ENCODE measurements at places on chromosomes 4 and X. TPM values are rescaled to one million over a fixed set of nuclear protein-coding genes. Genes with fewer than 3 reads are reported as not detected.

- DNase-seq: no peak
These were observed 321.0 kb downstream of the OPHN1 start for GRCh38 chrX:68112321-68112720.

PFKFB1 gene
- total RNA-seq: 0.14 TPM

DNA sequence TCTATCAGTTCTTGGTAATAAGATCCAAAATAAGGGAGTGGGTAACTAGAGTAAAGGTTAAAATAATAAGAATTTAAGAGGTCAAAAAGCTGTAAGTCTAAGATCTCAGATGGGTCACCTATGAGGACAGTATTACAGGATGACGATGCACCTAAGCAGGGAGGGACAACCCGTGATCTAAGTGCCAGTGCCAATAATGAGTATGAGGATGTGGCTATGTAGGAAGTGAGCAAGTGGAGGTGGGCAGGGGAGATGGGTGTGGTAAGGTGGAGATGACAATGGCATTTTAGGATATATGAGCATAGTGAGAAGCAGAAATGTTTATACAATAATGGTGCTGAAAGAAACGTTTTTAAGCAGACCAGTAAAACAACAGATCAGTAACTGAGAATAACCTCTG lies 19.3 kb downstream of the CCDC158 start:
- DNase-seq: no peak

- DNase-seq: no peak
These were observed 327.8 kb downstream of the NR3C2 start for GRCh38 chr4:148114436-148114835.

CCNB3 gene
- total RNA-seq: 0.34 TPM

DNA sequence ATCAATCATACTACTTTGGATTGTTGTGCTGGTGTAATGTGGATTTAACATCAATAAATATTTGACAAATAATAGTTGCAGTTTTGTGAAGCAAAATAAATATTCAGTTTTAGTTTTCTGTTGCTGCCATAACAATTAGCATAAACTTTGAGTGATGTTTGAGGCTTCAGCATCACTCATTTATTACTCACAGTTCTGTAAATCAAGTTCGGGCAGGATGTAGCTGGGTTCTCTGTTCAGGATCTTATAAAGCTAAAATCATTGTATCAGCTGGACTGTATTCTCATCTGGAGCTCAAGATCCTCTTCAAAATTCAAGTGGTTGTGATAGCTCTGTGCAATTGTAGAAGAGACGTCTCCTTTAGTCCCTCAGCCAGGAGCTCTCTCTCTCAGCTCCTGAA lies 81.7 kb downstream of the CBR4 start:
- no peak for DNase-seq

DNA sequence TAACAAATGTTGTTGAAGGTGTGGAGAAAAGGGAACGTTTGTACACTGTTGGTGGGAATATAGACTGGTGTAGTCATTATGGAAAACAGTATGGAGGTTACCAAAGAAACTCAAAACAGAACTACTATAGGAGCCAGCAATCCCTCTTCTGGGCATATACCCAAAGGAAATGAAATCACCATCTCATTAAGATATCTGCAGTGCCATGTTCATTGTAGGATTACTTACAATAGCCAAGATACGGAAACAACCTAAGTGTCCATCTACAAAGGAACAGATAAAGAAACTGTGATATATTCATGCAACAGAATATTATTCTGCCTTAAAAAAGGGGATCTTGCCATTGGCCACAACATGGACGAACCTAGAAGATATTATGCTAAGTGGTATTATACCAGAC lies 22.2 kb downstream of the APBB2 start:
- DNase-seq: no peak

- DNase-seq: peak; percentile 19
These were observed 35.8 kb downstream of the CHRDL1 start for GRCh38 chrX:110759785-110760184.

- no peak for DNase-seq
These were observed 24.3 kb upstream of the PAK3 start for GRCh38 chrX:111071542-111072277.

DNA sequence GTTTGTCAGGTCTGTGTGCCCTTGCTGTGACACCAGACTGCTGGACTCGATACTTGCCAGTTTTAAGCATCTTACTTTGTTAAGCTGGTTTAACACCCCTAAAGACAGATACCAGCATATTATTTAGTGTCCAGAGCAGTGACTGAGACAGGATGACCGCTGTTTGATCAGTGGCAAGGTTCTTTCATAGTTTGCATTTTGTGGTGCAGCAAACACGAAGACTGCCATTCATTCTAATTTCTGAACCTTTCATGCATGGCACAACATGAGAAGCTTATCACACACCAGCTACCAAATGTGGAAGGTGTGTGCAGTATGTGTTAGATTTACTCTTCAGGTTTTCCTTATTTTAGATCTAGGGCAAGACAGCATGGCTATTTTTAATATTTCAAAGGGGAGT lies 28.2 kb downstream of the JADE1 start:
- no peak for DNase-seq

GRCh38 chr4:12186526-12186925 lies 757.8 kb upstream of the HS3ST1 start:
- no peak for DNase-seq

ENPEP gene
- total RNA-seq: 4.6 TPM

TNIP2 gene
- total RNA-seq: 76.8 TPM

GRCh38 chrX:265502-265901 lies 15.7 kb upstream of the PLCXD1 start:
- DNase-seq: no peak

- DNase-seq: no peak
These were observed 162.4 kb upstream of the PRDX4 start for GRCh38 chrX:23504895-23505294.

DNA sequence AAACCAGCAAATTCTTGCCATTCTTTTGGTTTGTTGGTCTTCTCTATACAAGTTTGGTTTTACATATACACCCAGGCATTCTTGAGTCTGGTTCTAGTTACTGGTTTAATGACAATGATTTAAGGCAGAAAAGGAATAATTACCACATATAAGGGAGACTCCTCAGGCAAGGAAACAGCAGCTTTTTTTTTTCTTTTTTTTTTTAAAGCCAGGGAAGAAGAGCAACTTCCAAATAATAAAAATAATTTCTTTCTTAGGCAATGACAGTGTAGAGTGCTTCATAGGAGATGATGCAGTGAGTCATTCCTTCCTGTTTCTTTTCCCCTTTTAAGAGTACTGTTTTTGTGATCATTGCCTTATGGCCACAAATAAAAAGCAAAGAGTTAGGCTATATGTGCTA lies 289.7 kb downstream of the DKK2 start:
- no peak for DNase-seq

DNA sequence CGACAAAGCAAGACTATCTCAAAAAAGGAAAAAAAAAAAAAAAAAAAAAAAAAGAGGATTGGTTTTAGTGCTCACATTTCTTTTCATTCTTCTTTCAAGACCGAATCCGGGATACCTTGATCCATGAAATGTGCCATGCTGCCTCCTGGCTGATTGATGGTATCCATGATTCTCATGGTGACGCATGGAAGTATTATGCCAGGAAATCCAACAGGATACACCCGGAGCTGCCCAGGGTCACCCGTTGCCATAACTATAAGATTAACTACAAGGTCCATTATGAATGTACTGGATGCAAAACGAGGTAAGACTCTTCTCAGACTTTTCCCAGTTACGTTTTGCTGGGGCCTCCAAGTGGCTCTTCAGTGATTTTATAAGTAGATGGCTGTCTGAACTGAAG lies 6.1 kb downstream of the CXCR3 start:
- DNase-seq: no peak

PPP3CA gene
- 24.6 TPM for total RNA-seq

DNA sequence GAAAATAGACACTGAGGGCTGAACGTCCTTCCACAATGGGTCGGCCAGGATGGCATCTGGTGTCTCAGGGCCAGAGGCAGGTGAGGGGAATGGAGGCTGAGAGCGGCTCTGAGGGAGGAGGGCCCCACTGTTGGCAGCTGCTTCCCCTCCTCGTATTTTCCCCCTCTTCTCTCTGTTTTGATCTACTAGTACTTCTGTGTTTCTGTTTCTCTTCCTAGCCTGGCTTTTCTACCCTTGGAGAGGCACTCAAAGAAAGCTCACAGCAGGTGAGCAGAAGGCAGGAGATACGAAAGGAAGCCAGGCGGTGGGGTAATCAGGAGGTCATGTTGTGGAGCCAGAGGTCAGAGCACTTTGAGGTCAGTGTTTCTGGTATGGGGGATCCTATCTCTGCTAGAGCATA lies 151.8 kb upstream of the GATB start:
- no peak for DNase-seq

DNA sequence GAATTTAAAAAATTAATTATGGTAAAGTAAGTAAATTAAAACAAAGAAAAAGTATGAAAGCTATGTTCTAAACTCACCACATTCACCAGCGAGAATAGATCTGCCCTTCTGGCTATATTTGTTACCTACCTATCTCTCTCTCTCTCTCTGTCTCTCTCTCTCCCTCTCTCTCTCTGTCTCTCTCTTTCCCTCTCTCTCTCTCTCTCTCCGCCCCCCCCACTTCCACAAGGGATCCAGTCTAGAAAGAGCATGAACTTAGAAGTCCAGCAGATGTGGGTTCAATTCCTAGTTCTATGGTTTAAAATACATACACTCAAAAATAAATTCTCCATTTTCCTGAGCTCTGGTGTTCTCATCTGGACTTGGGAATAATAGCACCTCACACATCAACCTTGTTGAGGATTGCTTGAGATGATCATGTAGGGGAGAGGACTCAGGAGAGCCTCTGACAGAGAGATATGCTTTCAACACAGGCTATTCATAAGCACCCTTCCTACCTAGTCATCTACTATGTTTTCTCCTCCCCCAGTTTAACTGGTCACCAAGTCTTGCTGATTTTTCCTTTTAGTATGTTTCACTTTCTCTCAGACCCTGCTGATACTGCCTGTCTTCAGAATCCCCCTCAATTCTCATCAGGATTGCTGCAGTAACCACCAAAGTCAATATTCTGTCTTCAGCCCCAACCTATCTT lies 64.7 kb downstream of the SLC7A11 start:
- no peak for DNase-seq

DNA sequence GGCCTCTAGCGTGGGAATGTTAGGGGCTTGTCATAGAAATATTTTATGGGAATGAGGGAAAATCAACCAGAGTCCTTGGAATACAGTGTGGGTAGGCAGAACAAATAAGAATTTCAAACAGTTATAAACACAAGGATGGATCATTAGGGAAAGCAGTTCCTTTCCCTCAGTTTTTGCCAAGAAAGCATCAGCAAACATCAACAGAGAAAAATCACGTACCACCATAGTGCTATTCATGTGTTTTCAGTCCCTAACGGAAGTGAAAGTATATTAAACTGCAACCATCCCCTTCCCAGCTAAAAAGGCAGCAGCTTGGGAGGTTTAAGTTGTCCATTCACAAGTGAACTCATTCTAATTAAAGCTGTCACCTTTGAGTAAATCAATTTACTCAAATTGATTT lies 334.4 kb upstream of the PCDH18 start:
- DNase-seq: no peak

LDB2 gene
- total RNA-seq: 0.46 TPM

GRCh38 chr4:146643812-146644401 lies 5.2 kb downstream of the POU4F2 start:
- DNase-seq: peak; percentile 12

DNA sequence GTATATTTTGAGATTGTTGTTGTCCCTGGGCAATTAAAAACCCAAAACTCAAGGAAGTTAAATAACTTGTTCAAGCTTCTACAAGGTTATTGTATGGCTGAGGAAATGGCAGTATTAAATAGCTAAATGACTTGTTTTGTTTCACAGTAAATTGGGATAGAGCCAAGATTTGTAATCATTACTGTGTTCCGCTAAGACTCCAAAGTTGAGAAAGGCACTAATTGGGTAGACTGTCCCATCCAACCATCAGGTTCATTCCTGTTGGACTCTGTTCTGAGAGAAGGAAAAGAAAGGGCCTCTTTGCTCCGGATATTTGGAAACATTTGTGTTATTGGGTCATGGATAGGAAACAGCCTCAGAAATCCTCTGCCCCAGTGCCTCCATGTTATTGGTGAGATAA lies 82.2 kb downstream of the DCLK2 start:
- no peak for DNase-seq

CXCL11 gene
- 0.07 TPM for total RNA-seq

FHIP1A gene
- total RNA-seq: 10.0 TPM

GRCh38 chr4:138487230-138487629 lies 245.1 kb upstream of the SLC7A11 start:
- DNase-seq: no peak

GRCh38 chr4:133095591-133095990 lies 53.5 kb upstream of the PCDH10 start:
- DNase-seq: no peak

PACRGL gene
- total RNA-seq: 23.0 TPM

UCHL1 gene
- total RNA-seq: 1,761 TPM

DNA sequence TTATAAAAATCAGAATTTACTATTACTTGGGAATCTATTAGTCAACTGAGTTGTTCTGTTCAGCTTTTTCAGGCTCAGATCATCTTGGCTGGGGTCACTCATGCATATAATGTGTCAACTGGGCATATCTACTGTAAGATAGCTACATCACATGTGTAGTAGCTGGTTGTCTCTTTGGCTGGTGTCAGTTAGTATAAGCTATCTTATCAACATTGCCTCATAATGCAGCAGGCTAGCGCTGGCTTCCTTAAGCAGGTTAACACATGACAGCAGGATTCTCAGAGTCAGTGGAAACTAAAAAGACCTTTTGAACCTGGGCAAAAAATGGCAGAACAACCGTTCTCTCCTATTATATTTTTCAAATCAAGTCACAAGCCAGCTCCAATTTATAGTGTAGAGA lies 378.3 kb upstream of the PCDH10 start:
- DNase-seq: no peak

DNA sequence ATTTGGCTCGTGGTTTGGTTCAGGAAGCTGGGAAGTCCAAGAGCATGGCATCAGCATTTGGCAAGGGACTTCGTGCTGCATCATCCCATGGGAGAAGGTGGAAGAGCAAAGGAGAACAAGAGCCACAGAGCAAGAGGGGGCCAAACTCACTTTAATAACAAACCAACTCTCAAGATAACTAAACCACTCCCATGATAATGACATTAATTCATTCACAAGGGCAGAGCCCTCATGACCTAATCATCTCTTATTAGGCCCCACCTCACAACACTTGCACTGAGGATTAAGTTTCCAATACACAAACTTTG lies 113.4 kb upstream of the ATXN3L start:
- no peak for DNase-seq

Data from kidney epithelial cell (primary cell).